ENCODE measurements at places on chromosomes 6 and 20.

GRCh38 chr20:1434571-1435336 is 31.9 kb downstream of the NSFL1C start:
- DNase-seq, result peak; percentile 32

DNA sequence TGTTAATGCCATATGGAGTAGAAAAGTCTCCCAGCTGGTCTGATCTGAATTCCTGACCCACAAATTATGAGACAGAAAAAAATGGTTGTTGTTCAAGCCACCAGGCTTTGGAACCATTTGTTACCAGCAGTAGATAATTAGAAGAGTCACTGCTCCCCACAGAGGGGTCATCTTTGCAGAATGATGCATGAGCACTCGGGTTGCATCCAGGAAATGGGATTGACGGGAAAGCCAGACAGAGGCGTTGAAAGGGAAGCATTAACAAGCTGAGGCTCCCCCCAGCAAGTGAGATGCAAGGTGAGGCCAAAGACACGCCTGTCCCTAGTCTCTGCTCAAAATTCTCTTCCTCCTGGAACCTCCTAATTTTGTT is 182.5 kb downstream of the SYNDIG1 start:
- DNase-seq, result no peak

- DNase-seq, result no peak
Measured at GRCh38 chr20:12902992-12903391, 105.8 kb upstream of the SPTLC3 start.

DNA sequence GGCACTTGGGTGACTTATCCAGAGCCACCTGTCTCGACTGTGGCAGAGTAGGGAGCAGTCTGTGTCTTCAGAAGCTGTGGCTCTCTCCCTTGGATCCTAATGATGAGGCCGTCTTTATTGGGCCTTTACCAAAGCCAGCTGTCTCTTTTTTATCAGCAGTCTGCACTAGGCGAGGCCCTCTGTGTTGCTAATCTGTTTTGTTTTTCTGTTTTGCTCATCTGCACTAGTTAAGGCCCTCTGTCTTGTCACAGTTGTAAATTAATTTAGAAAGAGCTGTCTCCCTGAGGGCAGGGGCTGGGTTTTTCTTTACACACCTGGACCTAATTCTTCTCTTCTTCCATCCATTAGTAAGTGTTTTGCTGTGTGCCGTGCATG is 45.0 kb downstream of the CDS2 start:
- DNase-seq, result no peak

DNA sequence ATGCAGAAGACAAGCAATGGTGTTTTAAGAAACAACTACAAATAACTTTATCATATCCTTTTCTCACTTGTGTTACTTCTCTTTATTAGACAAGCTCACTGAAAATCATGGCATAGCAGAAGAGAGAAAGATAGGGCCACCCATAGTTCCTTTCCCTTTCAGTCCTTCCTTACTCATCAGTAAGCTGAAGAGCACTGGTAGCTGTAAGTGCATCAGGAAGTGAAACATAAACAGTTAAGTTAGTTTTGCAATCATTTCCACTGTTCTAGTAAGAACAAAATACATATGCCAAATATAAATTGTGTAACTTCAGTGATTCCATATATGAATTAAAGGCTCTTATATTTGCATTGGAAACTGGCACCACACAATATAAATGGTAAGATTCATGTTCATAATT is 220.1 kb downstream of the HACE1 start:
- DNase-seq, result no peak

DNA sequence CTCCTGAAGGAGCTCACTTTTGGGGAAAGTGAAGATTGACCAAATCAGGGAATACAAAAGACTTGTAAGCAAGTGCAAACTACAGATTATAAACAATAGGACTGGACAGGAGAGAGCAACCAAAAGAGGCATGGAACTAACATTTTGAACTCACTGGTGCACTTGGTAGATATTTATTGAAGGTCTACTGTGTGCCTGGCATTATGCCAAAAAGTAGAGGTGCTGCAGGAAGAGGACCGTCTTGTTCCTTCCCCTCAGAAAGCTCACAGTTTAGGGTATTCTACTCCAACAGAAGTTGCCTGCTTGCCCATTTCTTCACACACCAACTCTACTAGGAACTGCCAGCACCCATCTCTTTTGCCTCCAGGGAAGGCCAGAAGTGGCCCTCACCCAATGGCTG is 10.0 kb upstream of the TSHZ2 start:
- no peak for DNase-seq

GRCh38 chr6:45625191-45625664 is 247.5 kb upstream of the SUPT3H start:
- DNase-seq, result no peak

- DNase-seq, result no peak
Measured at GRCh38 chr20:12130781-12131180, 213.1 kb downstream of the BTBD3 start.

DNA sequence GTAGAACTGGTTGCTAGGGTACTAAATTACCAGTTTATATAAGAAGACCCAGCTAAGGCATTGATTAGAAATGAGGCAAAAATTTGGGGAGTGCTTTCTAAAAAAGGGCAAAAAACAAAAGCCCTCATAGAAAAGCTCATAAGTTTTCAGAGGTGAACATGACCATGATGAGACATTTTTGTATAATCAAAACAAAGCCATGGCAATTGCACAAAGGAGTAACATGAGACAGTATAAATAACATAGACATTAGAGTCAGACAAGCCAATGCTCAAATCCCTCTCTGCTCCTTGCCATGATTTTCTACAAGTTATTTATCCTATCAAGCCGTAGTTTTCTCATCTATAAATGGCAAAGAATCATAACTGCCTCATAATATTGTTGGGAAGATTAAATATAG is 112.2 kb upstream of the ADTRP start:
- DNase-seq, result no peak

DNA sequence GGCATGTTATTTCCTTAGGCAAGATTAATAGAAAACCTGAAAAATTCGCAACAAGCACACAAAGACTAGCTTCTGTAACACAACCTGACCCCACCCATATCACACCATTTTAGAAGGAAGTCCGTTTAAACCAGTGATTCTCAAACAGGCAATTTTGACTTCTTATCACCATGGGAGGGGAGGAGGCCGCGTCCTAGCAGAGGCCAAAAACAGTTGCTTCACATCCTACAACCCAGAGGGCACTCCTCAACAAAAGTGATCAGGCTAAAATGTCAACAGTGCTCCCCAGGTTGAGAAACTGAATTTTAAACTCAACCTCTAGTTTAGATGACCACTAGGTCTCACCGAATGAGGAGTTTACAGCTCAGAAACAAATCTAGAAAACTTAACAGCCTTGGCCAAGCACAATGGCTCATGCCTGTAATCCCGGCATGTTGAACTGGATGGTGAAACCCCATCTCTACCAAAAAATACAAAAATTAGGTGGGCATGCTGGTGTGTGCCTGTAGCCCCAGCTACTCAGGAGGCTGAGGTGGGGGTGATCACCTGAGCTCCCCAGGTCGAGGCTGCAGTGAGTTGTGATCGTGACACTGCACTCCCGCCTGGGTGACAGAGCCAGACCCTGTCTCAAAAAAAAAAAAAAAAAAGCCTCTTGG is 3.4 kb downstream of the SNX5 start:
- DNase-seq, result no peak

DNA sequence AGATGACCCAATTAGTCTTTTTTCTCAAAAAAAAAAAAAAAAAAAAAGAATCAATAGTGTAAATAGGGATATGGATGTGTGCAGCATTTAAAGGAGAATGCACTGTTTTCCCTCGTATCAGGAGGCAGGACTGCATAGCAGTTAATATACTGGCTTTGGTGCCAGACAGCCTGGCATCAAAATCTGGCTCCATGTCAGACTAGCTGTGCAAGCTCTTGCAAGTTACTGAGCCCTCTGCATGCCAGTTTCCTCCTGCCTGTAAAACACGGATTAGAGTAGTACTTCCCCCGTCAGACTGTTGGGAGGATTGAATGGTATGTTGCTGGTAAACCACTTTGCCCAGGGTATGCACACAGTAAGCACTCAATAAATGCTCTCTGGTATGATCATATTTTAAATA is 594.2 kb upstream of the CHD6 start:
- DNase-seq, result no peak

- no peak for DNase-seq
Measured at GRCh38 chr6:114833211-114833610, 490.4 kb upstream of the HS3ST5 start.

- no peak for DNase-seq
Measured at GRCh38 chr20:51696304-51697071, 71.7 kb downstream of the ATP9A start.

DNA sequence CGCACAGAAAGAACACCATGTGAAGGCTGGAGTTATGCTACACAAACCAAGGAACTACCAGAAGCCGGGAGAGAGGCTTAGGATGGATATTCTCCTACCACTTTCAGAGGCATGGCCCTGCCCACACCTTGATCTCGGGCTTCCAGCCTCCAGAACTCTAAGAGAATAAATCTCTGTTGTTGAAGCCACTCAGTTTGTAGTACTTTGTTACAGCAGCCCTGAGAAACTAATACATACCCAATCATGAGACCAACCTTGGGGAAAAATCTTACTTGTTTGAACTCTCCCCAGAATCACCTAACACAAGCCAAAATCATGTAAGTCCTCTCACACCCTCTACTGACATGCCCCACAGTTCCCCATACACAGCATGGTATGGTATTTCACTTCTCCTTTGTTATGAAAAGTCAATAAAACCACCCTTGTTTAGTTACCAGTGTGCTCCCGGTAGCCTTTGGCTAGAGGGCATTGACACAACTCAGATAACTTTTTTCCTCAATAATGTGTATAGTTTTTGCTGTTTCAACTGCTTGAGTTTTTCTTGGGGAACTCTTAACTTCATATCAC is 40.7 kb upstream of the SLC2A12 start:
- DNase-seq, result no peak

GRCh38 chr6:112780498-112781096 is 433.5 kb downstream of the RFPL4B start:
- DNase-seq, result no peak

DNA sequence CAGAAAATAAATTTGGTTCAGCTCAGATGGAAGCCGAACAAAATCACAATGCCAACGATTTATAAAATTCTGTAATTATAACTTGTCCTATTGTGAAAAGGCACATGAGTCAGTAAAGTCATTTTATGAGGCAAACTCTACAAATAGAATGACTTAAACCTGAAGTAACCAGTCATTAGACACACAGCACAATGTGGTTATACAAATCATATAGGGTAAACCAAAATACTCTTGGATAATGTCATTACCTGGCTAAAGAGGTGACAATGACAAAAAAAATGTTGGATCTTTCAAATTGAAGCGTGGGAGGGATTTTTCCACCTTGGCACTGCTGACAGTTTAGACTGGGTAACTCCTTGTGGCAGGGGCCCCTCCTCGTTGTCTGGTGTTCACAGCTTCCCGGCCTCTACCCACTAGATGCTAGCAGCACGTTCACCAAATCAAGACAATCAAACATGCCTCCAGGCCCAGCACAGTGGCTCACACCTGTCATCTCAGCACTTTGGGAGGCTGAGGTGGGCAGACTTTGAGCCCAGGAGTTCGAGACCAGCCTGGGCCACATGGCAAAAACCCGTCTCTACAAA is 5.0 kb downstream of the ANKRD60 start:
- DNase-seq, result no peak

DNA sequence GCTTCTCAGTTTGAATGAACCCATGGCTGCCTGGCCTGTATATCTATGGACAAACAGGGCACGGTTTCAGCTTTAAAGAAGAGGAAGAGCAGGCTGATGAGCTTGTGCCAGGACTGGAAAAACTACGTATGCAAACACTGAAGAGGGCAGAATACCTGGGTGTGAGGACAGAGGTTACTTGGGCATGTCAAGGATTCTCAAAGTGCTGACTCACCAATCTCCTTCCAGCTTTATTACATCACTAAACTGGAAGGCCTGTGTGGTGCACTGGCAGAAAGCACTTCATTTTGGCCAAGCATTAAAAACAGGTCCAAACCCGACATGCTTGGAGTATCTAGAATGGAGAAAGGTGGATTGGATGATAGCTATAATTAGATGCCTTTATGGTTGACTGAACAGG is 95.2 kb downstream of the GMPR start:
- no peak for DNase-seq
